ENCODE measurements at places on chromosomes 2 and 18. TPM values are rescaled to one million over a fixed set of nuclear protein-coding genes. Genes with fewer than 3 reads are reported as not detected.

TEKT4 gene
- not detected for polyA plus RNA-seq

PSMA8 gene
- not detected for polyA plus RNA-seq

DRC1 gene
- not detected for polyA plus RNA-seq

VWA3B gene
- not detected for polyA plus RNA-seq

PID1 gene
- polyA plus RNA-seq, result 2.1 TPM

MAL gene
- 1,006 TPM for polyA plus RNA-seq

TPO gene
- polyA plus RNA-seq, result not detected

STARD6 gene
- not detected for polyA plus RNA-seq

ZNF532 gene
- 5.7 TPM for polyA plus RNA-seq

BMP10 gene
- polyA plus RNA-seq, result not detected

COLEC12 gene
- polyA plus RNA-seq, result 1.3 TPM

- no peak for DNase-seq
These were observed 30.9 kb upstream of the MTA3 start for GRCh38 chr2:42537493-42537892.

GRCh38 chr2:96844405-96844808, 586 bp upstream of the ANKRD23 start:
- DNase-seq, result no peak

DNA sequence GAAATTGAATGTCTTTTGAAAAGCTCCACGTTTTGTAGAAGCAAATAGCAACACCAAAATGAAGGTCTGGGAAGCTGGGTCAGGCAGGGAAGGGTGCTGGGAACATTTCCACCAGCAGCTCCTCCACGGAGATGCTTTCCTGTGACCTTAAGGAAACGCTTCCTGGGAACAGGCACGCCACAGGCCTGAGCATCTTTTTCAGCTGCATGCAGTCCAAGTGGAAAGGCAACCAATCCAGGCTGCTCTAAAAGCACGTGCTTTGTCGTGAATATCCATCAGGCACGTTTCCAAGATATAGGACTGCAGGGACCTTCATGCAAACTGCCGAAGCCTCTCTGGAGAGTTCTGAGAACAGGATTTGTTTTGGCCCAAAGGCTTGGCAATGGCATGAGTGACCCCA, 109.3 kb downstream of the KLHL29 start:
- DNase-seq, result no peak

GRCh38 chr2:177588671-177589070, 196.1 kb downstream of the AGPS start:
- DNase-seq, result no peak

- no peak for DNase-seq
These were observed 183.1 kb downstream of the C1D start for GRCh38 chr2:67879586-67880290.

DNA sequence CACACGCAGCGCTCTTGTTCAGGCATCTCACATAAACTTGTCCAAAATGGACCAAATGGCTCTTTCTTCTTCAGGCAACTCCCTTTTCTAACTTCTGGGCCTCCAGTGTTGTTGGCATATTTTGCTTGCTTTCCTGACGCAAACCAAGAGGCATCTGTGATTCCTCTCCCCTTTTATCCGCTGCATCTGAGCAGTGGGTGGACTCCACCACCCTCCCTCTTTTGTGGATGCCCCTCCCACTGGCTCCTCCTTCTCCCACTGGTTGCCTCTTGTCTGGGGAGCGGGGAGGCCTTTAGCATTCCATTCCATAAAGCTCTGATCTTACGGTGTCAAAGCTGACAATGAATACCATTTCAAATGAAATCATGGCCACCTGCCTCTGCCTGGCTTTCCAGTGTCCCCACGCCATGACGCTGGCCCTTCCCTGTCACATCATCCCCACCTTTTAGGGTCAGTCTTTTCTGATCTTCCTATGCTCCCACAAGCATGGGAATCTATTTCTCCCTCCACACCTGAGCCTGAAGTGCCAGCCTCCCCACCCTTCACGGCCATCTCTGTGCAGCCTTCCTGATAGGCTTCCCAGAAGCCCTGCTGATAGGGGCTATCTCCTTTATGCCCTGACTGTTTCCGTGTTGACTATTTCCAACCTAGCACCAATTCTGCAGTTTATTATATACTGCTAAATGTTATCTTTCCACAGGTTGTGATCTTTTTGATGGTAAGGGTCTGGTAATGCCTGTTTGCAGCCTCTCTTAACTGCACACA, 51.5 kb downstream of the RPL37A start:
- DNase-seq, result no peak

GRCh38 chr2:204154863-204155262, 218.3 kb downstream of the ICOS start:
- no peak for DNase-seq

GRCh38 chr2:74551942-74552913, 1.5 kb downstream of the LOXL3 start:
- DNase-seq, result no peak

GRCh38 chr2:220300806-220301205, 673.4 kb downstream of the SLC4A3 start:
- no peak for DNase-seq

DNA sequence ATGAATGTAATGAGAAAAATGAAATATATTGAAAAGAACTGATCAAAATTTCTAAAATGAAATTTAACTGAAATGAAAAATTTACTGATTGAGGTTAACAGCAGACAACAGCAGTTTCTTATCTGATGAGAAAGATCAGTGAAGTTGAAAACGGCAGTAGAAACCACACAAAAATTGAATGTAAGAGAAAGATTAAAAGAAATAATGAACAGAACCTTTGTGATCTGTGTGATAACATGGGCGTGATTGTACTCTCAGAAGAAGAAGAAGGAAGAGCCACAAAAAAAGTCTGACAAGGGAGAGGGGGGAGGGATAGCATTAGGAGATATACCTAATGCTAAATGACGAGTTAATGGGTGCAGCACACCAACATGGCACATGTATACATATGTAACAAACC, 45.2 kb downstream of the FAM117B start:
- no peak for DNase-seq

GRCh38 chr2:102664471-102664909, 45.1 kb downstream of the SLC9A2 start:
- DNase-seq, result no peak

DNA sequence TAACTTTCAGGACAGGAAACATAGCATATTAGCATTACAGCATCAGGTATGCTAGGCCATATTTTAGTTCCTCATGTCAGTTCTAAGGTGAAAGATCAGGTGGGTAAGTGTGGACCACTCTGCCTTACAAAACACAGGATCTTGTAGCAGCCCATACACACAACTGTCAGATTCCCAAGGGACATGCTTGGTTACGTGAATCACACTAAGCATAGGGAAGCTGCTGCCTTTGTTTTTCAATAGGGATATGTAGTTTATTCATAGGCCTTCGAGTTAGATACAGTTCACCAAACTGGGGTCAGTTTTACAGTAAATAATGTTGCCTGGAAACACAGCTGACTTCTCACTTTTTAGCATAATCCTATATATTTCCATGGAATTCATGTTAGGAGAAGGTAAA, 116.1 kb upstream of the OTX1 start:
- no peak for DNase-seq

- DNase-seq, result no peak
These were observed 86.1 kb upstream of the PNPT1 start for GRCh38 chr2:55779459-55780421.

DNA sequence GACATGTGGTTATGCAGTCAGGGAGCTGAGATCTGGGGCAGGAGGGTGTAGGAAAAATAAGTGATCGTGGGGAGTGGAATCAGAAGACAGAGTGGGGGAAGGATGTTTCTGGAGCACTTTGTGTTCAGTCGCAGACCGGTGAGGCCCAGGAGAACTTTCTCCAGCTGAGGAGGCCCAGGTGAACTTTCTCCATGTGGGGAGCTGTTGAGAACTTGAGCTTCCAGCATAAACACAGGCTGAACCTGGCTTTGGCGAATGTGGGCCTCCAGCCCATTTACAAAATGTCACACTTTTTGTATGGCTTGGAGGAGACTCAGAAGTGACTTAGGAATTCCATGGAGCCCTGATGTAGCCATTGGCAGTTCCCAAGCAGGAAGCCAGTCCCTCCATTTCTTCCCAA, 108.5 kb downstream of the VAPA start:
- DNase-seq, result no peak

DNA sequence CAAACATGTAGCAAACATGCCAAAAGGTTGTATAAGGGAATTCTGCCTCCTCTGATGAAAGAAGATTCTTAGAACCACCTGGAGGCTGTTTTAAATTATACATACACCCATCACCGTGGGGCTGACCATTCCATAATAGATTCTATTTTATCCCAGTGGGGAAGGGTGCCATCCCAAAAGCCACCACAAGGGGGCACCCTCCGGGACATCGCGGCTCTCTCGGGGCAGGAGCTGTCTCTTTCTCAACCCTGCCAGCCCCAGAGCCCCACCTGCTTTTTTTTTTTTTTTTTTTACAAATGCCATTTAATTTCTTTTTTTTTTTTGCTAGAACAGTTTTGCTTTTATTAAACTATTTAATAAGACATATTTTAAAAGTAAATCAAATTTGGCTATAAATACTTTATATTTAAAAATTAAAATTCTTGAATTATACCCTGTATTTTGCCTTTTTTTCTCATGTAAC, 8.6 kb upstream of the MTCL1 start:
- DNase-seq, result peak; percentile 71

GRCh38 chr2:47388888-47389287, 14.1 kb upstream of the MSH2 start:
- no peak for DNase-seq

- DNase-seq, result no peak
These were observed 203.0 kb downstream of the TNS1 start for GRCh38 chr2:217799563-217800432.

Measured in kidney (tissue), 22 donors.